ENCODE measurements at places on chromosomes 13 and 19.

DNA sequence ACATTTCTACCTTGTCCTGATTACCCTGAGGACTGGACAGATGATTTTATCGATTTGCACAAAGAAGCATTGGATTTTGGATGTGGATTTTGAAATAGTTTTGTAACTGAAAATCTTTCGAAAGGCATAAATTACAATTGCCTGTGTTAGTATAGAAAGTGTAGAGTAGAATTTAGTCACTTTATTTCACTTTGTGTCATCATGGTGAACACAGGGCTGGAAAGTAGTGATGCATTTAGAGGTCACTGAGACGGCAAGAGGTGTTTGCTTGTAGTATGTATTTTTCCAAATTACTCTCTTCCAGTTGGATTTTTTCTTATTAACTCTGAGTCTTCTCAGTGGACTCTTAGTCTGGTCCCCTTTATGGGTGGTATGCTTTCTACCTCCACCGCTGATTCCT, 326.0 kb downstream of the NALCN start:
- no peak for DNase-seq

GRCh38 chr13:111344471-111345191, 24.2 kb downstream of the TEX29 start:
- no peak for DNase-seq

DNA sequence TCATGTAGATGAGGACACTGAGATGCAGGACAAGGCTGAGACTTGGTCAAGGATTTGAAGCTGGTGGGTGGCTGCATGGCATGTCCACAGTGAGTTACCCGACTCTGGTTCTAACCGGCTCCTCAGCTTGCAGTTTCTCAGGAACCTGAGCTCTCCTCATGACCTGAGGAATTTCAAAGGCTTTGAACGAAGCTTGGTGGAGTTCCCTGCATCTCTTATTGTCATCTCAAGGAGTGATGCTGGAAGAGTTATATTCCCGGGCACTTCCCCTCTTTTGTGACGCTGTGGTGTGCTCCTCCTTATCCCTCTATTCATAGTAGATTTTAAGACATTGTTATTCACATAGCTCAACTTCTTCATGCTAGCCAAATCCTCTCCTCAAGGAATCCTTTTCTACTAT, 500.1 kb upstream of the HTR2A start:
- DNase-seq = no peak

DNA sequence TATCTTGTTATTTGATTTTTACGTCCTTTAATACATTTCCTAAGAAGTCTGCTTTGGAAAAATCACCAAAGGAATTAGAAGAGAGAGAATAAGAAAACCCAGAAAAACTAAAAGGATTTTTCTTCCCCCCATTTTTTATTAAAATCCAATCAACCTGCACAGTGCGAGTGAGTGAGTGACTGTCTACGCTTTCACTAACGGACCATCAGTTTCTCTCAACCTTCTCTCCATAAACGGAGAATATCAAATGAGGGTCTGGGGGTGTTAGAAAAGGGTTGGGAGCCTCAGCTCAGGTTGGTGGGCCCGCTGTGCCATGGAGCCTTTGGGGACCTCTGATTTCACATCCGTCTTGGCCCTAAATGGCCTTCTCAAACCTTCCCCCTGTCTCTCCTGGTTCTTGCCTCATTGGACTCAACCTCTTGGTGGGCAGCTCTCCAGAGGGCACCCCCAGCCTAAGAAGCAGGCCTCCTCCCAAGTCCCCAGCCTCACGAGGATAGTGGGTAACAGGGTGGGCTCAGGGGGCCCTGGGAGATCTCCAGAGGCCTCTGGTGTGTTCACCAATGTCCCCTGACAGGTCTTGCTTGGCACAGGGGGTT, 763 bp upstream of the LRP3 start:
- DNase-seq = peak; percentile 38

DNA sequence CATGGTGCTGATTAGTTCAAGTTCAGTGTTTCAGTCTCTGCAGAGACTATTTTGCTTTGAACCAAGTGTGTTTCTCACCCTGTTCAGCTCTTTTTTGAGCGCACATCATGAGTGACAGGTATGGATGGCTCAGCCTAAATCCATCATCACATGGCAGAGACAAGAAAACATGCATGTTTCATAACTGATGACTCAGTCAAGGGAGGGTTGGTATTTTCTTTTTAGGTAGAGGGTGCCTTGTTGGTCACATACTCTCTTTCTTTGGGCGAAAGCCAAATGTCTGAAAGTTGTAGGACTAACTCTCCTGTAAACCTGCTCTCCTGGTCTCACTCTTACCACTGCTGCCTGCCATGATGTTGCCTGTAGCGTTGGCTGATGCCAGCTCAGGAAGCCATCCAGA, 48.1 kb upstream of the RAP2A start:
- DNase-seq = no peak
